Activated CD8-positive, alpha-beta memory T cell treated with anti-CD3 and anti-CD28 coated beads, Interleukin-2, amount 10 ng/mL, durations not matched to agents 7 days and 5 days (primary cell): ENCODE measurements at places on chromosomes 7 and 10. TPM values are rescaled to one million over a fixed set of nuclear protein-coding genes. Genes with fewer than 3 reads are reported as not detected.

THAP5 gene
- total RNA-seq, result 27.2 TPM

MRPL43 gene
- total RNA-seq, result 52.2 TPM

AKR1B15 gene
- total RNA-seq, result not detected

SHTN1 gene
- total RNA-seq, result not detected

BLVRA gene
- 37.2 TPM for total RNA-seq

DKK1 gene
- not detected for total RNA-seq

ASZ1 gene
- not detected for total RNA-seq

SFTPA1 gene
- not detected for total RNA-seq

BMPER gene
- not detected for total RNA-seq

TSPAN15 gene
- total RNA-seq, result 4.2 TPM

ANKRD30A gene
- not detected for total RNA-seq

BMPR1A gene
- 19.5 TPM for total RNA-seq

HOXA13 gene
- not detected for total RNA-seq

SLC16A9 gene
- 0.16 TPM for total RNA-seq

SMO gene
- total RNA-seq, result 0.07 TPM

CPA4 gene
- total RNA-seq, result not detected

NPFFR1 gene
- not detected for total RNA-seq

SNCG gene
- not detected for total RNA-seq

ATE1 gene
- total RNA-seq, result 28.1 TPM

MACROH2A2 gene
- total RNA-seq, result 6.3 TPM

DNAJB9 gene
- 5.5 TPM for total RNA-seq

LRMDA gene
- total RNA-seq, result not detected

TAS2R5 gene
- total RNA-seq, result 1.4 TPM

ABCB4 gene
- total RNA-seq, result 0.07 TPM

SPAG6 gene
- 6.0 TPM for total RNA-seq

NODAL gene
- total RNA-seq, result not detected

TUBAL3 gene
- not detected for total RNA-seq

CDC123 gene
- 95.2 TPM for total RNA-seq

SFTPD gene
- total RNA-seq, result not detected

AKR1B1 gene
- 96.2 TPM for total RNA-seq

NUP205 gene
- 120 TPM for total RNA-seq

TMEM176A gene
- total RNA-seq, result not detected

AGAP5 gene
- 12.3 TPM for total RNA-seq

LRIT1 gene
- not detected for total RNA-seq

GIMAP4 gene
- 60.5 TPM for total RNA-seq

MKLN1 gene
- 35.5 TPM for total RNA-seq

RET gene
- 0.38 TPM for total RNA-seq

FAM25A gene
- not detected for total RNA-seq
